Activated CD8-positive, alpha-beta memory T cell treated with anti-CD3 and anti-CD28 coated beads for 36 hours (primary cell): ENCODE measurements at places on chromosomes 13 and 19. TPM values are rescaled to one million over a fixed set of nuclear protein-coding genes. Genes with fewer than 3 reads are reported as not detected.

Gene RDH8
- not detected for total RNA-seq

Gene ERCC2
- total RNA-seq: 23.8 TPM

Gene COG3
- total RNA-seq: 16.3 TPM

Gene CCDC70
- 0.42 TPM for total RNA-seq

Gene CASP14
- not detected for total RNA-seq

Gene ZNF296
- 8.1 TPM for total RNA-seq

Gene CNFN
- total RNA-seq: not detected

Gene NLRP5
- total RNA-seq: not detected

Gene SPRY2
- 1.5 TPM for total RNA-seq

Gene ZNF221
- 1.3 TPM for total RNA-seq
